Inflammatory macrophage treated with lipopolysaccharide for 1 hour (primary cell): ENCODE measurements at places on chromosomes 13 and 19.

DNA sequence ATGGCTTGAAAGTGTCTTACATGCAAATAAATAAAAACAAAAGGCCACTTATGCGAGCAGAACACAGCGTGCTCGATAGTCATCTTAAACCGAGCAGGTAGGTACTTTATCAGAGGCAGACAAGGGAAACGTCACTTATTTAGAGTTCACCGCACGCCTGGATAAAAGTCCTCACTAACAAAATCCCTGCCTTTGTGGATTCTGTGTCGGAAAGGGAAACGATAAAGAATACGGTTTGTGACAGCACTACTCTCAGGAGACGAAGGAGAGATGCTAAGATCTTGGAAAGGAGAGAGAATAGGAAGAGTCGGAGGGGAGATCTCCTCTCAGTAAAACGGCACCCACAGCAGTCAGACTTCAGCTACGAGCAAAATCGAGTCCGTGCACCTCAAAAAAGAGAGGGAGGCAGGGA is 581 bp downstream of the RCBTB1 start:
- DNase-seq = peak; percentile 7

DNA sequence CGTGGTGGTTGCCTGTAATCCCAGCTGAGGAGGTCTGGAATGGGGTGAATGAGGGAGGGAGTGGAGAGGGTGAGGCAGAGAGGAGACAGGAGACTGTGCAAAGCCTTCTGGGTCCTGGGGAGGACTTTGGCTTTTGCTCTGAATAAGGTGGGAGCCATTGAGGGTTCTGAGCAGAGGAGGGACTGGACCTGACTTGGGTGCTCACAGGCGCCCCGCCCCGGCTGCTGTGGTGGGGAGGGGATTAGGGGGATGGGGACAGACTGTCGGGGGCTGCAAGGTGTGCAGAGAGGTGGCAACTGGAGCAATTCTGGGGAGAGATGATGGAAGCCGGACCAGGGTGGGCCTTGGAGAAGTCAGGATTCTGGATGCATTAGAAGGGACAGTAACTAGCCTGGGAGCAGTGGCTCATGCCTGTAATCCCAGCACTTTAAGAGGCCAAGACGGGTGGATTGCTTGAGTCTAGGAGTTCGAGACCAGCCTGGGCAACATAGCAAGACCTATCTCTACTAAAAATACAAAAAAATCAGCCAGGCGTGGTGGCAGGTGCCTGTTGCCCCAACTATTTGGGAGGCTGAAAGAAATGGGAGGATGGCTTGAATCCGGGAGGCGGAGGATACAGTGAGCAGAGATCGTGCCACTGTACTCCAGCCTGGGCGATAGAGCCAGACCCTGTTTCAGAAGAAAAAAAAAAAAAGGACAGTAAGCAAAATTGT is 16.1 kb upstream of the NANOS3 start:
- DNase-seq = no peak

- DNase-seq = no peak
Measured at GRCh38 chr13:99980824-99981734, 505 bp upstream of the ZIC2 start.

GRCh38 chr13:41007744-41008128 is 11.4 kb downstream of the ELF1 start:
- DNase-seq = peak; percentile 45

DNA sequence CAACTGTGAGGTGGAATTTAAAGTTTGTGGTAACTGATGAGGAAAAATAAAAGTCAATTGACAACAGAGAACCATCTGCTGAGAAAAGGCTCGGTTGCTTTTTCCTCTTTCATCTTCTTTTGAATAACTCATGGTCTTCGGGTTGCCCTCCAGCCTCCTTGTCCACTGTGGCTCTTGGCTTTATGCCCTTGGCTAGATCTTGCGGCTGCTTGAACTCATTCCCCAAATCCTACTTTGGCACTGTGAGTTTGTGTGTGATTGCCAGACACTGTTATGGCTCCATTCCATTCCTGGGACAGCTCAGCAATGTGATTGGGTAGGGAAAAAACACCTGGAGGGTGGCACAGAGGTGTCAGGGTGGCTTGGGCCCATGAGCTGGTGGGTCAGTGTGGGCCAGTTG is 387.4 kb downstream of the DLEU7 start:
- DNase-seq = no peak

GRCh38 chr19:33063753-33064457 is 783 bp downstream of the RHPN2 start:
- DNase-seq = no peak

- no peak for DNase-seq
Measured at GRCh38 chr13:32087955-32088747, 56.6 kb downstream of the FRY start.

- DNase-seq = no peak
Measured at GRCh38 chr13:102235689-102236088, 166.2 kb downstream of the FGF14 start.

DNA sequence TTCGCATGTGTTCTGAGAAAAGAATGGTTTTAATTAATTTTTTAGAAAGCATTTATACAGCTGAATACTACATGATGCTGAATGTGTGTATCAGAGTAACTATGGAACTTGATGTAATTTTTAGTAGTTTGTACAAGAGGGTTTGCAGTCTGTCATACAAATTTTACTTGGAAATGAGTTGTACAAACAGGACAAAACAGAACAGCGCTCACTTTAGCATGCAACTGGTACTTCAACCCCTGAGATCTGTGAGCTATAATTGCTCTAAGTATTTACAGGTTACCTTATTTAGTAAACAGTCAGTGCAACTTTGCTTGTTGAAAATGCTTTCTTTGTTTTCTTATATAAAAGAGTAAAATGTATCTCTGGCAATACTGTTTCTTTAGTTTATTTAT is 706 bp downstream of the TNFRSF19 start:
- DNase-seq = no peak

DNA sequence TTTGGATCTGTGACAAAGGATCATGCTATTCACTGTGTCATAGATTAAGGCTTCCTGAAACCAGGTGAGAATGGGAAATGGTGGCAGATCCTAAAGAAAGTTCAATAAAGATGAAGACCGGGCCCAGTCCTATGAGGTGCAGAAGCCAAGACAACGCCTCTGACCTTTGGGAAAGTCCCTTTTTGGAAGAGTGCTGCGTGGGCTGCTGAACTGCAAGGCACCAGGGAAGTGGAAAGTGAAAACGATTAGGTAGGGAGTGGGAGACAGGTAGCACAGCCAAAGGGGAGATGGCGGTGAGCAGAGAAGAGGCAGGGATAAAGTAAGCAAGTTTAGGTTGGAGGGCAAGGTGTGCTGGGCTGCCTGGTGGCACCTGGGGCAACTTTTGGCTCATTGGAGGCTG is 16.3 kb downstream of the MBNL2 start:
- no peak for DNase-seq

DNA sequence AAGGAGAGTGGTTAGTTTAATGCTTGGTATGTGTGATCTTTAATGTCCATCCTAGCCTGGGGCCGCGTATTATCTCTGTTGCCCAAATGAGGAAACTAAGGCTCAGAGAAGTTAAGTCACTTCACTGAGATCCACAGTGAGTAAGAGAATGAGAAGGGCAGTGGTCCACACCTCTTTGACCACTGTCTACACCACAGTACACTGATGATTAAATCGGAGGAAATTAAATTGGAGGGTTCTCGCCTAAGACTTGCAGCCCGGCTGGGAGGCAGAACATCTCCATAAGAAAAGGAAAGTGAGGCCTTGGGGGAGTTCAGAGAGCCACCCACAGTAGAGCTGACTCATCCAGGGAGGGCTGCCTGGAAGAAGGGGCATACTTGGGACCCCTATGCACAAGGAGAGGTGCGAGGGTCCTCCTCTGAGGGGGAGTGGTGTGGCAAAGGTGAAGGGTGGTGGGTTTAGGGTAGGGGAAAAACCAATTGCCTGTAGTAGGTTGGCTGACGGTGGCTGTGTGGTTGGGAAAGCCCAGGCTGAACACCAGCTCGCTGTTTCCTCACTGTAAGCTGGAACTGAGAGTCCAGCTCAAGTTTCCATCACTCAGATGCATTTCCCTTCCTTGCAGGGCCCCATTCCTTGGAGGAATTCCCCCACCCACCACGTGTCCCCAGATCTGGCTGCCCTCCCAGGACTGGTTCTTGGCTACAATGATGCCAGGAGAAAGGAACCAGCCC is 15.0 kb upstream of the DHRS12 start:
- DNase-seq = peak; percentile 95

DNA sequence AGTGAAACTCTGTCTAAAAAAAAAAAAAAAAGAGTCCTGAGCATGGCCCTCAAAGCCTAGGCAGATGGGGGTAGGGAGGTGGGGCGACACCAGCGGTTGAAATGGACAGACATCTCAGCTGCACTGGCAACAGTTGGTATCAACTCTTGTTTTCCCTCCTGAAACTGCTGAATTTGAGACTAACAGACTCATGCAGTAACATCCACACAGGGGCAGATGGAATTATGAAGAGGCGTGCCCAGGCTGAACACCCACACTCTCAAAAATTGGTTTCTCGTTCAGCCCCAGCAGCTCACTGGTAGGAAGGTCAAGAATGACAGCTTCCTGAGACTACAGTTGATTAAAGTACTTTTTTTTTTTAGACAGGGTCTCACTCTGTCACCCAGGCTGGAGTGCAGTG is 24.1 kb downstream of the PBX4 start:
- peak; percentile 69 for DNase-seq

DNA sequence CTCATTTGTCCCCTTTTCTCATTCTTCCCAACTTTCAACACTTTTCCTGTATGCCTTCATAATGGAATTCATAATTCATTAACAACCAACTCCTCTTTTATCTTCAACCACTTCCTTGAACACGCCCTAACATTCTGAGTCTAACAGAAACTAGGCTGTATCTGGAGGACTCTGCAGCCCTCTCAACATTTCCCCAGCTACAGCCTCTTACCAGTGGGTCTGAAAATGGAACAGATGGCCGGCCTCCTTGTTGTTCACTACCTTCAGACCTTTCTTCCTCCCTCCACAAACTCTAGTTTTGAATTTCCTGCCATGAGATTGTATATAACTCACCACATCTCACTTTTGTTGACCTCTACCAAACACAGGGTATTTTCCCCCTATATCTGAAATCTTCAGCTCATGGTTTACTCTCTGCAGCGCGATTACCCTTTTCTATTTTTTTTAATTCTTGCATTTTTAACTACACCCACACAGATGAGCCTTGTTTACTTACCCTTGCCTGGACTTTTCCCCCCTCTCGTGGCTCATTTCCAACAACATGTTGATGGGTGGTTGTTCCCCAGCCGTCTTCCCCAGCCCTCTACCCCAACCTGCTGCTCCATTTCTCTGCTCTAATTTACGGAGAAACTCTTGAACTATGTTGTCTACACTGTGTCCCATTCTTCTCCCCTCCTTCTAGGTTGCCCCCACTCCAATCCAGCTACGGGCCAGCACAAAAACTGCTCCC is 846 bp downstream of the ZNF790 start:
- DNase-seq = no peak

- no peak for DNase-seq
Measured at GRCh38 chr19:15759962-15760565, 22.3 kb downstream of the OR10H3 start.

DNA sequence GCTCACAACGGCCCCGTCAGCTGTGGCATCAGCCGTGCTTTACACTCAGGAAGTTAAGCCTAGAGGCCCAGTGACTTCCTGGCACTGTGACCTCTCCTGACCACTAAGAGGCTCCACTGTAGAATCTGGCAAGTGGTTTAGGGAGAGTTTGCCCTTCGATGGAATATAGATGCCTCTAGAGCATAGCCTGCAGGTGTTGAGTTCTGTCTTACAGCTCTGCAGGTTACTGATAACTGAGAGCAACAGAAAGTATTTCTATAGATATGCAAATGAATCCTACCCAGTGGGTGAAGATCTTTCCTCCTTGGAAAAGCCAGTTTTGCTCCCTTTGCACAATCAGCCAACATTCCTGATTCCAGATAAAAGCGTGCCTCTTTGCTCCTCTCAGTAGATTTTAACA is 35.8 kb downstream of the ATP12A start:
- DNase-seq = no peak

GRCh38 chr19:51354742-51355148 is 11.4 kb downstream of the ETFB start:
- no peak for DNase-seq

GRCh38 chr13:90717451-90717936 is 630.0 kb upstream of the MIR17HG start:
- no peak for DNase-seq

DNA sequence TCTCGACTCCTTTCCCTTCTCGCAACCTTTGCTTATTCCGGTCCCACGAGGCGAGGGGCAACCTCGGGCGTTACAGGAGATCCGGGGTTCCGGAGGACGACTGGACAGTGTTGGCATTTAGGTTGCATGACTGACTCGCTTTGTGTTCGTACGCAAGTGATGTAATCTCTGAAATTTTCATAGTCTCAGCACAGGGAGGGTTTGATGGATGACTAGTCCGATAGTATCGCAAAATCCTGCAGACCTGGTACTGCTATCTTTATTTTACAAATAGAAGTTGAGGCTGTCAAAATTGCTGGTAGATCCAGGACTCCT is 342 bp downstream of the DDX49 start:
- DNase-seq = no peak

- DNase-seq = no peak
Measured at GRCh38 chr13:74246487-74246886, 112.3 kb upstream of the KLF12 start.

GRCh38 chr13:113187883-113188665 is 20.4 kb downstream of the PCID2 start:
- no peak for DNase-seq

- DNase-seq = no peak
Measured at GRCh38 chr19:46955813-46956371, 63.7 kb upstream of the NPAS1 start.

- no peak for DNase-seq
Measured at GRCh38 chr19:15112385-15112784, 5.2 kb downstream of the SYDE1 start.

GRCh38 chr19:5561559-5561958 is 6.2 kb downstream of the TINCR start:
- no peak for DNase-seq

DNA sequence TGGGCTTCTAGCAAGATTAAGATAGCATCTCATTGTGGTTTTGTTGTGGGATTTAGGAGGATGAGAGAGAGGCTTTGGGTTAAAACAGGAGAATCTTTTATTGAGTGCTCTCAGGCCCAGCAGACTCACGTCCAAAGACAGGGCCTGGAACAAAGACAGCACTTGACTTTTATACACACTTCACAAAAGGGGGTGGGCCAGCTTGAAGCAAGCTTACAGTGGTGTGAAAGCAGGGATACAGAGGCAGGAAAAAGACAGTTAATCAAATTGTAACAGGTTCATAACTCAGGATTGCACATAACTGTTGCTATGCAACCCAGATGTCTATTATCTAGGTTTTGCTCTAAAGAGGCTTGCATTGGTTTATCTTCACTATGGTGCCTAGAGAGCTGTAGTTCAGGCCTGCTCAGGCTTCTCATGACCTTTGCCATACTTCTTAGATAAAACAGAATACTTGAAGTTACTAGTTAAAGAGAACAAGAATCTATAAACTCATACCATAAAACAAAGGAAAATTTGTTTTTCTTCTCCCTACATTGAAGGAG is 42.2 kb upstream of the CEACAM21 start:
- no peak for DNase-seq
